Urinary bladder (tissue), 4 donors: ENCODE measurements at places on chromosomes 12 and 14. TPM values are rescaled to one million over a fixed set of nuclear protein-coding genes. Genes with fewer than 3 reads are reported as not detected.

The ANO2 gene
- total RNA-seq = 8.8 TPM

DNA sequence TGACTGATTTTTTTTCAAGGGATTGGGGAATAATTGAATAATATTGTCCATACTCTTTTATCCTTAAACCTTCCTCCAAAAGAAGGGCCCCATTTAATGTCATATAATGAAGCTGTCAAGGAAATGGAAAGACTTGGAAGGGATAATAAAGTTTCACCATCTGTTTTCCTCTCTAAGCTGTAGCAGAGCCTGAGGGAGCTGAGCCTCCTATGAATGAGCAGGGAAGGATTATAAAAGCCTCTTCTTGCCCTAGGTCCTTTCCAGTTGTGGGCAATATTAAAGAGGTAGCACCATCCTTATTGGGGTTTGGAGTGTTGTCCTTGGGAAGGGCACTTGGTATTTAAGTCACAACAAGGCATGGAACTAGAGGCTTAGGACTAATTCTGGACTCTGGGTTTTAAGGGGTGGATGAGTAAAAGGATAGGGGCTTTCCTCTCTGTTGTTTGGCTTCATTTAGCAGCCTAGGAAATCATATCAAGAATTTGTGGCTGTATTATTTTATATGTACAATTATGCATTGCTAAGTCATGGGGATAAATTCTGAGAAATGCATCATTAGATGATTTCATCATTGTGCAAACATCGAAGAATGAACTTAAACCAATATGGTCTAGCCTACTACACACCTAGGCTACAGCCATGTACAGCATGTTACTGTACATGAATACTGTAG lies 408.5 kb upstream of the DCN start:
- no peak for DNase-seq

GRCh38 chr12:80810874-80811273 lies 94.2 kb downstream of the MYF5 start:
- no peak for DNase-seq

DNA sequence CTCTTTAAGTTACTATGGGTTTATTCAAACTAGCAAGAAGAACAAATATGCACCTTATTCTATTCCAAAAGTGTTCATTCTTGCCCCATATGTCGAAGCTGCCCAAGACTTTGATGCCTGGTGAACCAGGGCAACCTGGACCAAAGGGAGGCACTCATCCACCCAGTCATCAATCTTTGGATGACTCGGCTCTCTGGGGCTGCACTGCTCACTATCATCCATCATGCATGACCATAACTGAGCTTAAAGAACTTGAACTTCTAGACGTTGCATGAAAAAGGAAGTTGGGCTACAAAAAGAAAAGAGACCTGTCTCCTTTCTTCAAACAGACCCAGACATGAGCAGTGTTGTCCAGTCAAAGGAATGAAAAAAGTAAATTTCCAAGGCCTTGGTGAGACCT lies 1.2 kb downstream of the KRT4 start:
- DNase-seq = no peak

DNA sequence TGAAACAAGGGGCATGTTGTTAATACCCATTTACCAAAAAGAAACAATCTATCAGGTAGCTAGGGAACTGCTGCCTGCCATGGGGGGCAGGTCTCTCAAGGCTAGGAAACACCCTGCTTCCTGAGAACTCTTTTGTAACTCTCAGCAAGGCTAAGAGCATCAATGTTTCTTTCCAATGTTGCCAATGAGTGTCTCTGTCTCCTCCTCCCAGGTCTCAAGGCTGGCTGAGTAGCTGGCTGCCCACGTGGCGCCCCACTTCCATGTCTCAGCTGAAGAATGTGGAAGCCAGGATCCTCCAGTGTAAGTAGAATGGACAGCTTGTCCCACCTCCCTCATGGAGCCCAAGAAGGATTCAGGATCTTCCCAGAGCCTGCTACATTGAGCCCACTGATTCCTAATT lies 3.4 kb downstream of the ABHD4 start:
- no peak for DNase-seq
